ENCODE measurements at places on chromosomes 11 and 22.

GRCh38 chr11:88051396-88051795 lies 123.8 kb downstream of the RAB38 start:
- DNase-seq = no peak

- no peak for DNase-seq
These were observed 36.9 kb downstream of the SHANK2 start for GRCh38 chr11:71215425-71215965.

DNA sequence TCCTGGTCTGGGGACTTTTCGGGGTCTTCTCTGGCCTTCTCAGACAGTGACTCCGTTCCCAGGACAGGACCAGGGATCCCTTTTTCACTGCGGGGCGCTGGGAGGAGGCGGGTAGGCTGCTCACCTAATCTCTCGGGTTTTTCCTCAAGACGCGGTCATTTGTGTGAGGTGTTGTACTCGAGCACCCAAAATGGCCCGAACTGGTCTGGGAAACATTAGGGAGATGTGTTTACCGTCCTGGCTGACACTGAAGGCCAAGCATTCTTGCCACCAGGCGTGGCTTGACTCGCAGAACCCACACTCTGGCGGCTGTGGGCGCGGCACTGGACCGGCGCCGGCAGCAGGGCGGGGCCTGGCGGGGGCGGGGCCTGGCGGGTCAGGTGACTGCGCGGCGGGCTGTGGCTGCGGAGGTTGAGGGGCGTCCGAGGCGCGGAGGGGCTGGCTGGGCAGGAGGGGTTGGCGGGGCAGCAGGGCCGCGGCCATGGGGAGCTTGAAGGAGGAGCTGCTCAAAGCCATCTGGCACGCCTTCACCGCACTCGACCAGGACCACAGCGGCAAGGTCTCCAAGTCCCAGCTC lies at the start of gene SWAP70:
Gene SWAP70 (plus strand): TSS at position 379 of the 577 bp plus-strand sequence. CDS start 103 bp downstream, at position 482.
- DNase-seq = peak; percentile 62

- DNase-seq = no peak
These were observed 15.4 kb upstream of the CASTOR1 start for GRCh38 chr22:30304495-30305244.

DNA sequence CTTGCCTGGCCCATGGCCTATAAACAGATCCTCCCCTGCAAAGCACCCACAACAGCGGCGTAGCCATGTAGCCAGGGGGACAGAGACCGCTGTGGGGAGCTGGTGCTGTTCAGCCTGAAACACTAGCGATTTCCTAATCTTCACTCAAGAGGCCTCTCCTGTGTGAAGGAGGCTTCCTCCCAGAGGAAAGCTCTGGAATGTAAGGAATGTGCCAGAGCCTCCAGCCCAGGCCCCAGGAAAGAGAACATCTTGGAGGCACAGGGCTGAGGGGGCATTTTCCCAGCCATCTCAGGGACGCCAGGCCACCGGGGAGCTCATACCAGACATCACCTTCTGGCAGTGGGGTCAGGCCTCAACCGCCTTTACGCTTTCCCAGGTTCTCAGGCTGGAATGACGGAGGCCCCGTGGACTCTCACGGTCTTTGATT lies 24.0 kb downstream of the MIAT start:
- no peak for DNase-seq

- no peak for DNase-seq
These were observed 6.7 kb downstream of the GLYATL2 start for GRCh38 chr11:58837707-58838388.

- DNase-seq = no peak
These were observed 960.1 kb downstream of the NTM start for GRCh38 chr11:132330515-132330914.

DNA sequence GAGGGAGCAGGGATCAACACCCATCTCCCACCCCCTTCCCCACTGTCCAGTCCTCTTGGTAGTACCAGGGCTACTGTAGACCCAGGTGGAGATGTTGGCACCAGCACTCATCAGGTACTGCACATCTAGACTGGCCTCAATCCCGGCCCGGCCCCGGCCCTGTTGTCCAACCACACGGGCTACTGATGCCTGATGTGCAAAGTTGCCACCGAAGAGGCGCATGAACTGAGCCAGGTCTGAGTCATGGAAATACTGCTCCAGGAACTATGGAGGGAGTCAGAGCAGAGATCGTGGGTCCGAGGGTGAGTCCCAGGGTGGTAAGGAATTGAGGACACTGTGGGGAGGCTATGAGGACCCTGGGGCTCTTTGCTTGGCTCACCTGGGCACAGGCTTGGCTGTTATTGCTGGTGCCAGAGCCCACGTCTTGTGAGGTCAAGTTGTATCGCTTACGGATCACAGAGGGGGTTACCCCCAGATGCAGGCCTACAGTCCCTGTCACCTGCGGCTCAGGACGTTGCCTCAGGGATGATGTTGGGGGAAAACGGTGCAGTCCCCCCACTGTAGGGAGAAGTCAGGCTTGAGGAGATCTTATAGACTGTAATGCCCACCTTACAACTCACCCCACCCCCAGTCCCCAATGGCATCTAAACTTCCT lies 2.5 kb downstream of the TPP1 start:
- no peak for DNase-seq

DNA sequence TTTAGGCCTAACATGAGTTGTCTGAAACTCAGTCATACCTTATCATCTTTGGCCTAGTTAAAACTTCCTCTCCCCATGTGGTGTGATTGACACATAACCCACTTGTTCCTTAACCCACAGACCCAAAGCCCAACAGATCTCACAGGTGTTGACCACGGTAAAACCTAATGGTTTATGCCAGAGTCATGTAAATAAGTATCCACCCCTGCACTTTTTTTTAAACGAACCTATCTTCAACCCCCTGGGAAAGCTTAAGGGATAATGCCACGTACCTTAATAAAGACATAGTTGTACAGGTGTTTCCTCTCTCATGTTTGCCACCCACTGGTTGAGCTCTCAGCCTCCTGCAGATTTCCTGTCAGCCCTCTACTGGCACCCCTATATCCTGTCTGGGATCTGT lies 709.3 kb upstream of the CCDC179 start:
- no peak for DNase-seq

- no peak for DNase-seq
These were observed 226.1 kb downstream of the BLID start for GRCh38 chr11:121889931-121890330.

DNA sequence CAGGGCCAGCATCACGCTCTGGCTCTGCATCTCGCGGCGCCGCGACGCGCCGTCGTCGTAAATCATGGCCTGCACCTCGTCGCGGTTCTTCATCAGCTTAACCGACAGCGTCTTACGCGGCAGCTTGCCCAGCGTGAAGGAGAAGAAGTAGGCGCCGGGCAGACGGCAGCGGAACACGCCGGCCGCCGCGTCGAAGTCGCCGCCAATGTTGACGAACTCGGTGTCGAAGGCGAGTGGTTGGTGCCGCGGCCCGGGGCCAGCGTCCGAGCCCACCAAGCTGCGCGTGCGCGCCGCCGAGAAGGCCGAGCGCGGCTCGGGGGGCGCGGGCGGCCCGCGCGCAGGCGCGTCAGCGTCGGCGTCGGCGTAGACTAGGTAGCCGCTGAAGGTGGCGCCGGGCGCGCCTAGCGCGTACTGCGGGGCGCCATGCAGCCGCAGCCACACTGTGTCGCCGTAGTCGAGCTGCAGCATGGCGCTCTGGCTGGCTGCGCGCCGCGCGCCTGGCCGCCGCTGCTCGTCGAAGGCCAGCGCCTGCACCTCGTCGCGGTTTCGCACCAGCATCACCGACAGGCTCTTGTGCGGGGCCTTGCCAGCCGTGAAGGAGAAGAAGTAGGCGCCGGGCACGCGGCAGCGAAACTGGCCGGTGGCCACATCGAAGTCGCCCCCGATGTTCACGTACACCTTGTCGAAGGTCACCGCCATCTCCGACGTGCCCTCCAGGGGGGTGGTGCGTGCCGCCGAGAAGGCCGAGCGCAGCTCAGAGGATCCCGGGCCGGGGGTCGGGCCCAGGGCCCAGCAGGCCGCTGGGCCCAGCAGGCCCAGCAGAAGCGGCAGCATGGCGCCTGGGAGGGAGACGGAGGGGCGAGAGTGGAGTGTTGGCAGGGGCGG lies 3.7 kb downstream of the FAM180B start:
- DNase-seq = no peak

GRCh38 chr11:117647207-117647606 lies 149.8 kb downstream of the DSCAML1 start:
- DNase-seq = no peak

DNA sequence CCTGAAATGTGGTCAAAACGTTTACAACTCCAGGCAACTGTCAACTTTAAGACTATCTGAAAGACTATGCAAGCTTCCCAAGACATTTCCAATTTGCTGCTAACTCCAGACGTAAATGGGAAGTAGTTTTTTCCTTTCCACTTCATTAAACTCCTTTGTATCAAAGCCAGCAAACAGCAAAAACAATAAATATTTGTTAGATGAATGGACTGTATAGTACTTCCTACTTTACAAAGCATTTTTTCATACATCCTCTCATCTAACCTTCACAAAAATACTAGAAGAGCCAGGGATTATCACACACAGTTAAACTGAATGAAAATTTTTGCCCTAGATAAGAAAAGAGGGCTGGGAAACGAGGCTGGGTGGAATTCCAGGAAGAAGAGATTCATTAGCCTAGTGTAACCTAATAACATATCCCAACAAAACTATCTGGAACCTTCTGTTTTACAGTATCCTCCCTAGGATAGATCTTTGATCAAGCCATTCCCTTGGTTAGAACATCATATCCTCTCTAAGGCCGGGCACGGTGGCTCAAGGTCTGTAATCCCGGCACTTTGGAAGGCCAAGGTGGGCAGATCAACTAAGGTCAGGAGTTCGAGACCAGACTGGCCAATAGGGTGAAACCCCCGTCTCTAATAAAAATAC lies 10.4 kb downstream of the NUP98 start:
- DNase-seq = no peak

DNA sequence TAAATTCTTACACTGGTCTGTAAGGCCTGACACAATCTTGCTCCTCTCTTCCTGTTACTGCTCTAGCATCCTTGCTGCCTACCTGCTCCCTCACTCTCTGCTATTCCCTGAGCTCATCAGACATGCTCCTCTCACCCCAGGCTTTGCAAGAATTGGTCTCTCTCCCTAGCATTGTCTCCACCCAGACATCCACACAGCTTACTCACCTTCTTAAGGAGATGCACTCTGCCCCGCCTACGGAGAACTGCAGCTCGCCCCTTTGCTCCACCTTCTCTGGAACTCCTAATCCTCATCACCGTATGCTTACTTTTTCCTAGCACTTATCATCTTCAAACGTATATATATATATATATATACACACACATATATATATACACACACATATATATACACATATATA lies 23.3 kb upstream of the TMPRSS5 start:
- DNase-seq = no peak

DNA sequence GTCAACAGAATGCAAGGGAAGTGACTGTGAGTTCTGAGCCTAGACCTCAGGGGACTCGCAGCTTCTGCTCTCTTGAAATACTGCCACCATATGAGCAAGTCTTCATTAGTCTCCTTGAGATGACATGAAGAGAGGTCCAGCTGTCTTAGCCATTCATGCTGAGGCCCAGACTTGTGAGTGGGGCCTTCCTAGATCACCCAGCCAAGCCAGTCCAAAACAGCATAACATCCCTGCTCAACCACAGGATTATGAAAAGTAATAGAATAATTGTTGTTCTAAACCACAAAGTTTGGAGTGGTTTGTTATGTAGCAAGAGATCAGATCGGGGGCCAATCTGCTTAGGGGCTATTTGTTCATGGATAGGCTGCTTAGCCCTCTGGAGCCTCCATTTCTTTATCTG lies 54.9 kb upstream of the HTATIP2 start:
- DNase-seq = no peak

GRCh38 chr11:66315921-66316811 lies 678 bp downstream of the CD248 start:
- DNase-seq = no peak

DNA sequence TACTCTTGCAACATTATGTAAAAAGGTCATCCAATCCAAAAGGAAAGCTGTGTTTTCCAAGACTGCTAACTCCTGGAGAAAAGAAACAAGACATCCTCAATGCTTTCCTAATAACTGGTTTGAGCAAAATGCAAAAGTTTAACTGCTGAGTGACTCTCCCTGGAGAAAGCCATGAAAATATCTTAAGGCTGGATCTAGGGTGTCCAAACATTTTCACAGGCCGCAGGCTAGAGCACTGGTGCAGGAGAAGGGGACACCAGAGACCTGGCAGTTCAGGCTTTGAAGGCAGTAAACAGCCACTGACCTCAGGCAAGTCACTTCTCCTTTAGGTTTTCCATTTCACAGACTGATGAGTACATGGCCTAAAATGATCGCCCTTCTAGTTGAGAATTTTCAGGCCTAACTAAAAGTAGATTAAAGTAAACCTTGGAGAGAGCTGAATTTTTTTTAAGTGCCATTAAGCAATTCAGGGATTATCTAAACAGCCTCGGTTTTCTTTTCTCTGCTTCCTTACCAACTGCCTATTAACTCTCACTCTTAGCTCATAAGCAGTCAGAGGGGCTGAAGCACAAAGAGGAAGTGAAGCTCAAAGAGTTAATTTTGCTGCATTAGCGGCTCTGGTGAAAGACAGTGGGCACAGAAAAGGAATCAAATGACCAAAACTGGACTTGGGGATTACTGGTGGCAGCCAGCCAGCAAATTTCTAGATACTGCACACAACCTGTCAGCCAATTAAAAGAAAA lies 2.3 kb downstream of the CHKA start:
- DNase-seq = no peak

GRCh38 chr11:7523416-7524210 lies 9.8 kb downstream of the PPFIBP2 start:
- no peak for DNase-seq

- DNase-seq = no peak
These were observed 94.5 kb downstream of the CADM1 start for GRCh38 chr11:115409691-115410220.

GRCh38 chr11:102204174-102204573 lies 93.9 kb downstream of the YAP1 start:
- no peak for DNase-seq

- no peak for DNase-seq
These were observed 1.3 kb downstream of the FADD start for GRCh38 chr11:70204466-70204799.

- no peak for DNase-seq
These were observed 25.0 kb downstream of the SWAP70 start for GRCh38 chr11:9688716-9689511.

GRCh38 chr11:28146123-28146751 lies 38.0 kb downstream of the METTL15 start:
- DNase-seq = no peak

DNA sequence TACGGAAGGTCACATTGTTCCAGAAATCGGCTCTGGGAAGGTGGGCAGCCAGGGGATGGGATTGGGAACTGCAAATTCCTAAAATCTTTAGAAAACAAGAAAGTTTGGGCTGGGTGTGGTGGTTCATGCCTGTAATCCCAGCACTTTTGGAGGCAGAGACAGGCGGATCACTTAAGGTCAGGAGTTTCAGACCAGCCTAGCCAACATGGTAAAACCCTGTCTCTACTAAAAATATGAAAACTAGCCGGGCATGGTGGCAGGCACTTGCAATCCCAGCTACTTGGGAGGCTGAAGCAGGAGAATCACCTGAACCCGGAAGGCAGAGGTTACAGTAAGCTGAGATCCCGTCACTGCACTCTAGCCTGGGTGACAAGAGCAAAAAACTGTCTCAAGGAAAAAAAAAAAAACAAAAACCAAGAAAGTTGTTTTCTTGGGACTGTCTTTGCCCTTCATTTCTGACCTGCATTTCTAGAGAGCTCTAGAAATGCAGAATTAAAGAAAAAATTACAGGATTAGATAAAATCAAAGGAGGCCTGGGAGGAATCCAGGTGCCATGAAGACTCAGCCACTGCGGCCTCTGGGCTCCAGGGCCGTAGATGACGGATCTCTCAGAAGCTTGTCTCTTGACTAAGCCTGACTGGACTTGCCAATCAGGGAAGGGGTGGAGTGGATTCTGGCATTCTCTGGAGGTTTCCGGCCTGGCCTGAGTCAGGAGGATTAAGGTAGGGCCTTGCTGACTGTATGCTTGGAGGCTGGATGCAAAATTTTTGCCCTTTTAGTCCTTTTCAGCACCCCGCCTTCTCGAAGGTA lies 5.3 kb upstream of the MALAT1 start:
- no peak for DNase-seq
